Inflammatory macrophage (primary cell): ENCODE measurements at places on chromosomes 7 and 10.

GRCh38 chr10:31769564-31769963 lies 159.1 kb downstream of the ARHGAP12 start:
- DNase-seq, result no peak

DNA sequence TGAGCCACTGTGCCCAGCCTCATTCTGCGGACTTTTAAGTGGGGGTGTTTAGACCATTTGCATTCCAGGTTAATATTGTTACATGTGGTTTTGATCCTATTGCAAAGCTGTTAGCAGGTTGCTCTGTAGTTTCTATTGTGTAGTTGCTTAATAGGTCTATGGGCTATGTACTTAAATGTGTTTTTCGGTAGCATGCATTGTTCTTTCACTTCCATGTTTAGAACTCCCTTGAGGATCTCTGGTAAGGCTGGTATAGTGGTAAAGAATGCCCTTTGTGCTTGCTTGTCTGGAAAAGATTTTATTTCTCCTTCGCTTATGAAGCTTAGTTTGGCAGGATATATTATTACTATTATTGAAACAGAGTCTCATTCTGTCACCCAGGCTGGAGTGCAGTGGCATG lies 13.4 kb upstream of the LRRD1 start:
- no peak for DNase-seq

- no peak for DNase-seq
These were observed 336.8 kb downstream of the DNAJB6 start for GRCh38 chr7:157673573-157673972.

- DNase-seq, result no peak
These were observed 251.5 kb downstream of the TRIL start for GRCh38 chr7:28706584-28706983.

DNA sequence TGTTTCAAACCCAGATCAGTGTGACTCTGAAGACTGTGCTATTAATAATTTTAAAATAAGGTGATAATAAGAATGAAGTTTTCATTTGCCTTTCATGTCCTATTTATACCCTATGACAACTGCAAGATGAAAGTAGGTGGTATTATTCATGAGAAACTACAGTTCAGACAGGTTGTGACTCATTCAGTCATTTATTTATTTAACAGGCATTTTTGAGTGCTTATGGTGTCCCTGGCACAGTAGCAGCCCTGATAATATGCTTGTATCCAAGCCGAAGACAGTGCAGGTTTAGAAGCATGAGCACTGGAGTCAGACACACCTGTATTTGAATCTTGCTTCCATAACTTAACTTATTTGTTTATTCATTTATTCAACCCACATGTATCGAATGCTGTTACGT lies 87.1 kb downstream of the FZD1 start:
- no peak for DNase-seq

DNA sequence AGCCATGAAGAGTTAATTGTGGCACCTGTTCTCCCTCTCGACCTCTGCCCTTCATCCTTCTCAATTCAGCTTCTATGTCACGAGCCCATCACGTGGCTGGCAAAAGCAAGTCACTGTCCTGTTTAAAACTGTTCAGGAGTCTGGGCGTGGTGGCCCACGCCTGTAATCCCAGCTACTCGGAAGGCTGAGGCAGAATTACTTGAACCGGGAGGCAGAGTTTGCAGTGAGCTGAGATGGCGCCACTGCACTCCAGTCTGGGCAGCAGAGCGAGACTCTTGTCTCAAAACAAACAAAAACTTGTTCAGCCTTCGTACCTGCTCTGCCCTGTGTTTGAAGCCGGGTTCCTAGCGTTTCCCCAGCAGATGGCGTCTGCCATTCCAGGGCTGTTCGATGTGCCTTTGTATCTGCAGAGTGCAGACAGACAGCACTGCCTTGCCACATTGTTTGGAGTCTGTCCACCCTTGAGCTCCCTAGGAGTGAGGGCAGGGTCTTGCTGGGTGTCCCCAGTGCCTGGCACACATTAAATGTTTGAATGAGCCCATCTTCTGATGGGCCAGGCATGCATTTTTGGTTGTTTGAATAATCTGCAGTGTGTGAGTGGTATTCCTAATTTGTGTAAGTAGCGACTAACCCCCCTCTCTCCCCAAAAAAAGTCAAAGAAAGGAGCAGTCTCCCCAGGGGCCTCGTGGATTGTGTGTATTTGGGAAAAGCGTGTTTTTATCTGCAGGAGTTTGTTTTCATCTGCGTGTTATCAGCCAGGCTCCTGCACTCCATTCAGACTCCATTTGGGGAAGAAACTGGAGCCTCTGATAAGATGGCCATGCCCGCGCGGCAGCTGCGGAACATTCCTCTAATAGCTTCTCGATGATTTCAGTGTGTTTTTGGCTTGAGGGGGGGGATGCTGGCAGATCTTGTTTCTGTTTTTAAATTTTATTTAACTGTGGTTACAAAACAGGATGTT lies 61.2 kb downstream of the DNAJB6 start:
- DNase-seq, result peak; percentile 32

DNA sequence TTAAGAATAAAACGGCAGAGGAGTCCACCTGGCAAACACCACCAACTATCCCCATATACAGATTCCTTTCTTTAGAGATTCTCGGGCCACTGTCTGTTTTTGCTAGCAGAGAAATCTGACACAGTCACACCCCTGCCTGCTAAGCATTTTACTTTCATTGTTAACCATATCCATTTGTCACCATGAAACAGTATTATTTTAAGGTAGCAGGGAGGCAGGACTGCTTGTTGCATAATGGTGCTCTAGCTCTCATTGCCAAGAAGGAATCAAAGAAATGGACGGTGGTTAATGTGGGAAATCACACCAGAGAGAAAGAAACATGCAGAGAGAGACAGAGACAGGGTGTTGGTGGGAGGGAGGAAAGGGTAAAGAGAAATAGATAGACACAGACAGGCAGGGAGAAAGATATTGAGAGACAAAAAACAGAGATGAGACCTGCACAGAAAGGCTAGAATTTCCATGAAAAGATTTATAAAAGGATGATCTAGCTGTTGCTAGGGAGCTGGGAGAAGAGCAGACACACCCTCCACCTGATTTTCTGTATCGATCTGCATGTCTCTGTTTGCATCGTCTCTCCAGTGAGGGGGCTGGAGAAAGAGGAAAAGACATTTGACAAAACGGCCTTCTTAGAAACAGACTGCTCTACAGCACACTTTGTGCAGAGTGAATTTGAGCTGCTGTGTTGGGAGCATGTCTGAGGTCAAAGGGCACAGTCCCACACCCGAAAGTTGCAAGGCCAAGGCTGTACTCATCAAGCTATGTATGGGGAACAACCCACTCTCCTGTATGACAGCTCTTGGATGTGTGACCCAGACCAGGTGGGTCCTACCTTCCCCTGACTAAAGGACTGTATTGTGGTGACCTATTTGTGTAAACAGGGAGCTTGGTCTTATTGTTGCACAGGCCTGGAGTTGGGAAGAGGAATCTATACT lies 303.1 kb downstream of the FZD1 start:
- DNase-seq, result no peak

- DNase-seq, result no peak
These were observed 658.0 kb upstream of the NRG3 start for GRCh38 chr10:81216949-81217348.

- DNase-seq, result peak; percentile 6
These were observed 20.4 kb upstream of the TBRG4 start for GRCh38 chr7:45131891-45132290.

GRCh38 chr7:17370901-17371585 lies 72.6 kb downstream of the AHR start:
- no peak for DNase-seq

- DNase-seq, result no peak
These were observed 109.4 kb downstream of the SEMA3A start for GRCh38 chr7:84085147-84085546.

- DNase-seq, result no peak
These were observed 100.9 kb upstream of the PDLIM1 start for GRCh38 chr10:95391581-95392216.

- DNase-seq, result peak; percentile 75
These were observed 11.8 kb upstream of the CAMK2G start for GRCh38 chr10:73886085-73886529.

DNA sequence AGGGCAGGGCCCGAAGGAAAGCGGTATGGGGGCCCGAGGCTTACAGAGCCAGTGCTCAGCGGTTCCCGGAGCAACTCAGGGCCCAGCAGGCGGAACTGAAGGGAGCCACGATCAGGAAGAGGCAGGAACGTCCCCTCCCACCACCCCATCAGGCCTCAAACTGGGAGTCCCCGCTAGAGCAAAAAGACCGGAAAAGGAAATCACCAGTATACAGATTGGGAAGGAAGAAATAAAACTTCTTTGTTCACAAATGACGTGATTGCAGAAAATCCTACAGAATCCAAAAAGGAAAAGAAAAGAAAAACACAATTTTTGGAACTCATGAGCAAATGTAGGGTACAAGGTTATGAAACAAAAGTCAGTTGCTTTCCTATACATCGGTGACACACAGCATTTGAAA lies 21.6 kb upstream of the ZFAND2A start:
- peak; percentile 13 for DNase-seq

DNA sequence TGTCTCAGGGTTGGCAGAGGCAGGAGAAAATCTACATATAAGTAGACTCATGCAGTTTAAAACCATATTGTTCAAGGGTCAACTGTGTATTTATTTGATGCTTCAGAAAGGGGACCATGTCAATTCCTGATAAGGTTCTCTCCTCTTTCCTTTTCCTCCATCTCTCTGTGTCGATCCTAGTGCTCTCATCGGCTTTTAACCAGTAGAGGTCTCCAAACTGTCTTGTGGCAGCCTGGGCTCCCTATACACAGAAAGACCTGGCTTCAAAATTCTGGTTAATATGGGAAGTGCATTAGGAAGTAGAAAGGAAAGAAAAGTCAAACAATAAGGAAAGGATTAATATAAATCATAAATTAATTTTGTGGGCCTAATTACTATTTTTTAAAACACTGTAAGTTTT lies 304.4 kb upstream of the C7orf33 start:
- DNase-seq, result no peak

GRCh38 chr7:135514856-135515255 lies 5.0 kb upstream of the CNOT4 start:
- DNase-seq, result no peak

DNA sequence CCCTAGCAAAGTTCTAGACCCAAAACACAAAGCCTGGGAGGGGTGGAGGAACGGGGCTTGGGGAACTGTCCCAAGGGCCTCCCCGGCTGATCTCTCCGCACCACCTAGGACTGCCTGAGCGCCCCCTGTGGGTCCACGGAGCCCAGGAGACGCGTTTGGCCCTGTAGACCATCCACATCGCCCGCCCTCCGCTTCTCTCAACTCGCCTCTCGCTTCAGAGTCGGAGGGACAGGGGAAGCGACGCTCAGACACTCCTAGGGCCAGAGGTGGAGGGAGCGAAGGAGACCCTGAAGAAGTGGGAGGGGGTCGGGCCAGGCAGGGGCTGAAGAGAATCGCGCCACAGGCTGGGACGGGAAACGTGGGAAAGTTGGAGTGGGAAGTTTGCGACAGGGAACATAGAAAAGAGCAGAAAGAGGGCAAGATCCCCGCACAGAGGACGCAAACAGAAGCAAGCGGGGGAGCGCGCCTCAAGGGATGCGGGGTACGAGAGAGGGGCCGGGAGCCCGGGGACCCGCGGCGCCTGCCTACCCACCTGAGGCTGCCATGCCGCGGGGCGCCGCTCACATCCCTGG lies 378 bp downstream of the PIK3AP1 start:
- peak; percentile 81 for DNase-seq

DNA sequence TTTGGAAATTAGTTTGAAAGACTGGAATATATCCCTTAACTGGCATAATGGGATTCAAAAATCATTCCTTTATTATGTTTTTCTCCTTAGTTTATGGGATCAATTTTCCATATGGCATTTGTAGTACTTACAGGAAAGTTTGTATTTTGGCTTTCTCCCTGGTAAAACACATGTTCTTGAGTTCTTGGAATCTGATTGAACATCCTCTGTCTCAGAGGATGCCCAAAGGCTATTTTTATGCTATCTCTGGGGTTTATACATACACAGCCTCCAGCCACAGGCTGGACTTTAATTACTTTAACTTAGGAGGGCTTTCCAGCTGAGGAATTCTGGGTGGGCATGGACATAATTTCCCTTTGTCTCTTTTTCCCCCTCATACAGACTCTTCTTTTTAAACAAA lies 236.4 kb downstream of the HGF start:
- no peak for DNase-seq

- no peak for DNase-seq
These were observed 4.1 kb upstream of the RELN start for GRCh38 chr7:103993551-103993950.

DNA sequence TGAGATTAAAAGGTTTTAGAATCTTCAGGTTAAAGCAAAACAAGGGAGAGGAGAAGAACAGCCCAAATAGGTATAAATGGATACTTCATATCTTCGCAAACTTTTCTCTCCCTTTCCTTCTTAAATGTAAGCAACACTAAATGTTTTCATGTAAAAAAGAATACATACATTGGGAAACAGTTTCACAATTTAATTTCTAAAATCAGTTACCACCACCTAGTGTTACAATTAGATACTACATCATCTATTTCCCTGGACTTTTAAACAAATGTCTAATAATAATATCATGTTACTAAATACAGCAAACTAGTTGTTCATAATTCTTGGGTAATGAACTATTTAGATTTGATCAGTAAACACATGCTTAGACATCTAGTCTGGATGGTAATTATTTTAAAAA lies 35.8 kb downstream of the MINDY3 start:
- no peak for DNase-seq

GRCh38 chr7:646487-646886 lies 80.0 kb upstream of the DNAAF5 start:
- DNase-seq, result no peak

DNA sequence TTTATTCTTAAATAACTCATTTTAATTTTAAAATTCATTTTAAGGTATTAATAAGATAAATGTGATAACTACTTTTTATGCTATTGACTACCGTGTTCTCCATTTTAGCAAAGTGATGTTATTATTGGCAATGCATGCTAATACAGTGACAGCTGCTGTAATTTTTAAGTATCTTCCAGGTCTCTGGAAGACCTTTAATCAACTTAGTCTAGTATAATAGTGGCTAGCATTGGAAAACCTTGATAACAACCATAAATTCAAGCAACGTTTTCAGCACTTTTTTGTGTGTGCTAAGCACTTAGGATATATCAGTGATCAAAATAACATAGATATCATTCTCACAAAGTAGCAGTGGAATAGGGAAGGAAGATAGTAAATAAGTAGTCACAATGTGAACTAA lies 230.9 kb upstream of the MAGI2 start:
- DNase-seq, result no peak

GRCh38 chr7:33444511-33444910 lies 315.1 kb downstream of the BBS9 start:
- no peak for DNase-seq

GRCh38 chr10:23994459-23995046 lies 214.4 kb upstream of the KIAA1217 start:
- no peak for DNase-seq

- no peak for DNase-seq
These were observed 112.0 kb downstream of the ZEB1 start for GRCh38 chr10:31431021-31431420.
